ENCODE measurements at places on chromosomes 2 and 18. TPM values are rescaled to one million over a fixed set of nuclear protein-coding genes. Genes with fewer than 3 reads are reported as not detected.

The TRIM43 gene
- not detected for total RNA-seq

The TMEM200C gene
- total RNA-seq, result under 0.01 TPM

The TNFAIP6 gene
- total RNA-seq, result 32.4 TPM

The ARID5A gene
- total RNA-seq, result 10.9 TPM

The MAP2 gene
- total RNA-seq, result 12.8 TPM

The SOX11 gene
- under 0.01 TPM for total RNA-seq

Measured in smooth muscle cell of trachea (primary cell).